Femur (tissue), 1 donor: ENCODE measurements at places on chromosomes 5 and 9.

DNA sequence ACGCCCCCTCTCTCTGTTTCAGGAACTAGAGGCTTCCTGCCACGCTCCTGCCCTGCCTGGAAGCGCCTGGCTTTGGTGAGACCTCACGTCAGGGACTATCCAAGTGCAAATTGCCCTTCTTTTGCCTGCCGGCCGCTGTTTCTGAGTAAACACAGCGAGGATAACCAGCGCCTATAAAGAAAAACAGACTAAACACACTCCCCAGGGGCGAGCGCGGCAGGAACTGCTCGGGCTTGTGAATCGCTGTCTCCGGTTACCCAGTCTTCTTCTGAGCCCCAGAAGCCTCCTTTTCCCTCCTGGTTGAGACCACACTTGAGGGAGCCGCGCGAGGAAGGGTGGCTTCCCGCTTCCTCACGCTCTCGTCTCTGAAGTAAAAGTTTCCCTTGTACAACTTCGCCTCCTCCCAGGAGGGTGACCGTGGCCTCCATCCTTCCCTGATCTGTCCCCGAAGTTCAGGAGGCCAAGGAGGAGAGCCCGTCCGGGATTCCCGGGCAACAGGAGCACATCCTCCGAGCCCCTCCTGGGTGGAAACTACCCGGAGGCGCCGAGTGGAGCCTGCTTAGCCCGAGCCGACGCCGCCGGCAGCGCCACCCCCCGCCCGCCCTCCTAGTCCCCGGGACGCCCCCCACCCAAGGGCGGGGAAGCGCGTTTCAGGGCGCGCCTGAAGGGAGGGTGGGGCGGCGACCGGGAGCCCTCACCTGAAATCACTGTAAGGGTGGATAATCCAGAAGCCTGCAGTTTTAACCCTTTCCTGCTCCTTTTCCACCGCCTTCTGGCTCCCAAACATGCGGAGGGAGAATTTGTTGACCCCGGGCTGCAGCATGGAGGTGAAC lies 993 bp downstream of the HCN1 start:
- no peak for DNase-seq

- peak; percentile 37 for DNase-seq
Observed at GRCh38 chr9:92726971-92727715, 37.5 kb downstream of the BICD2 start.

- peak; percentile 74 for DNase-seq
Observed at GRCh38 chr5:18393565-18394442, 759.5 kb downstream of the TAF11L14 start.

GRCh38 chr5:179606071-179606909 lies 17.2 kb downstream of the HNRNPH1 start:
- no peak for DNase-seq

GRCh38 chr5:42759456-42759855 lies 2.8 kb downstream of the CCDC152 start:
- DNase-seq = no peak

DNA sequence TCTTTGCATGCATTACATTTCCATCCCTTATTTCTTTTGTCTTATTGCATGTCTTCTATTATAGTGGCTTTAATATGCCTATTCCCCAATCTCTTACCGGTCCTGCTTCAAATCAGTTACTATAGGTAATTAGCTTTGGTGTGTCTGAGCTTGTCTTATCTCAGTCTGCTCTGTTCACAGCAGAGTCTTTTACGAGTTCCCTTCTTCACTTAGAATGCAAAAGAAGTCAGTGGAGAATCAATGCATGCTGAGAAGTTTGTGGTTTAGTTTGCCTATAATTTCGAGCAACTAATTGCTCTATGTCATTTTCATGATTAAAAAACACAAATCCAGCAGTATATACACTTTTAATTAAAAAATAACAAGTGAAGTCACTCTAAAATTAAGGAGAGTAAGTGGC lies 545.0 kb downstream of the SLCO4C1 start:
- DNase-seq = no peak

- DNase-seq = no peak
Observed at GRCh38 chr5:168179192-168179593, 112.3 kb upstream of the WWC1 start.

DNA sequence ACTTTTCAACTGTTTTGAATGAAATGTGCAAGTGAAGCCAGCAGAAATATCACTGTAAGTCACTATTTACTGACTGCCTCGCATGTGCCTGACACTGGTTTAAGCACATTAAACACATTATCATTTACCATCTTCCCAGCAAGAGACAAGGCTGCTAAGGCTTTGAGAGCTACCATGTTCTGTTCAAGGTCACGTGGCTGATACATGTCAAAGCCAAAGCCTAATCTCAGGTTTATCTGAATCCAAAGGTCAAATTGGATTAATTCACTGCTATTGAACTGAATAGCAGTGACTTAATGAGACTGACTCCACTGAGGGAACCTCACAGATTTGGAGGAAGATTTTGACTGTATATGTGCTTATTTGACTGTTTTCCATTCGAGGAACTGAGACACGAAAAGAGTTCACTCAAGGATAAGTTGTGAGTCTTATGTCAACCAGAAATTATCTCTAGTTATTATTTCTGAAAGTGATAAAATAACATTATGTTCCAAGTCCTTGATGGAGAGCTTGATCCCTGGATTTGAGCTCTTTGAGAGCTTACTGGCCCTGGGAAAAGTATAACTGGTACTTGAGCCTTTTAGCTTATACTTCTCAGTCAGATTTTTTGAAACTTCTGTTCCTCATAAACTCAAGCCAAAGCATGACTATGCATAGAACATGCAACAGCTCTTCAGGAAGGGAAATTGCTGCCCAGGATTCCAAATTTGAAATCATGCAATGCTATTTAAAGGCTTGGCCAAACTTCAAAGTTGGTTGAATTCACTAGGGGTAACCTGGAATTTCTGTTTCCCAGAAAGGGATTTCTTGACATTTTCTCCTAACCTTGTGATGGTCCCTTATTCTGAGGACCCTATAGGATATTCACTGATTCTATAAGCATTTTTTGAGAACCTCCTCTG lies 23.4 kb upstream of the ARHGAP26 start:
- no peak for DNase-seq

GRCh38 chr5:149133795-149134777 lies 7.2 kb upstream of the ABLIM3 start:
- no peak for DNase-seq

DNA sequence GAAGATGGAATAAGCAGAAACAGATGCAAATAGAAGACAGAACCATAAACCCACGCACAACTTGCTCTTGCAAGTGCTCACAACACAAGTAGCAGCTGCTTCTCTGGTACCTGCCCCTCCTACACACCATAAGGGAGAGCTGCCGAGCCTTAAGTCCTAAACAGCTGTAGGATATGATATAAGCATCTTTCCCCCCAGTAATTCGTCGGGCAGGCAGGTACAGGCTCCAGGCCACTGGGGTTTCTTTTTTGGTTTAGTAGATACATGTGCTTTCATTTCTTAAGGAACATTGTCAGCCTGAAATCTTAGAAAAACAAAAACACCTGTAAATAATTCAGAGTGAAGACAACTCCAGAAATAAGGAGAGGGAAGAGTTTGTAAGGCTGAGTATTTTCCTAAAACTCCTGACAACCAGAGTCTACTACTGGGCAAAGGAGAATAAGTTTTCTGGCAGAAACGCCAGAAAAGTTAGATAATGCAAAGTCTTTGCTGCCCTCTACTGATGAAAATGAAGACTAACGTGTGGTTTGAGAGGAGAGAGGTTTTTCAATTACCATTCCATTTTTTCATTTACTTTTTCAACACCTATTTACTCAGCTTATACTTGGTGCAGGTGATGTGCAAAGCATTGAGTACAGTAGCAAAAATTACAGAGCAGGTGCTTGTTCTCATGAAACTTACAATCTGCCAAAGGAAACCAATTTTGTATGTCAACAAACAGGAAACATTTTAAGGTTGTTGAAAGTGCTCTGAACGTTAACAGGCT lies 20.1 kb upstream of the TCERG1 start:
- no peak for DNase-seq

- no peak for DNase-seq
Observed at GRCh38 chr9:117644932-117645636, 59.1 kb upstream of the TLR4 start.

DNA sequence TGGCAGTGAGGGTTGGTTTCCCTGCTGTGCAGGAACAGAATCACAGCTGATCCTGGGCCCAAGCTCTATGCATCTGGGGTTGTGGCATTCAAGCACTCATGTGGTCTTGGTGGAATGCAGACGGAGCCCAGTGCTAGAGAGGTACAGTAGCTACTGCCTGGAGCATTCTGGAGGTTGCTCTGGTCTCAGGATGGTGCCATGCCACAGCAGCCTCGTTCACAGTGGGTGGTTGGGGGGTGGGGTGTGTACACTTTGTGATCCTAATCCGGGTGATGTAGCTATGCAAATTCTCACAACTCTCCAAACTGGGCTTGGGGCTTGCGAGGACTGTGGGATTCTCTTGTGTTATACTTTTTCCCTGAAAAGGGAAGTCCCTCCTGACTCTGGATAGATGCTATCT lies 45.2 kb downstream of the FGD3 start:
- no peak for DNase-seq

DNA sequence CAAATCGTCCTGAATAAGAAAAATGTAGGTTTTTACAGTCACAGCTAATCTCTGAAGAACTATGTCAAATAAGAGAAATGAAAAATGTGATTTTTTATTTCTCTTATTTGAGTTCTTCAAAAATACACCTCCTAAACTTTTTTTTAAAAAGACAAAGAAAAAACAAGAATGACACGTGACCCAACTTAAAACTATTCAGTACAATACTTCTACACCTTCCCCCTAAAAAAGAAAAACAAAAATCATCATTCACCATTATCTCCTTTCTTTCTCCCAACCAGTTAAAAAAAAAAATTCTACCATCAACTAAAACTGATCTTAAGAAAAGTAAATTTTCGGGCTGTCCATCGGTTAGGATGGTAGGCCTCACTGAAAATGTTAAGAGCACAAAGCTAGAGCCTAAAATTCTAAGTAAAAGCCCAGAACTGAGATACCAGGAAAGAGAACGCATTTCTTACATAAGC lies 2.1 kb downstream of the RNF145 start:
- DNase-seq = no peak

DNA sequence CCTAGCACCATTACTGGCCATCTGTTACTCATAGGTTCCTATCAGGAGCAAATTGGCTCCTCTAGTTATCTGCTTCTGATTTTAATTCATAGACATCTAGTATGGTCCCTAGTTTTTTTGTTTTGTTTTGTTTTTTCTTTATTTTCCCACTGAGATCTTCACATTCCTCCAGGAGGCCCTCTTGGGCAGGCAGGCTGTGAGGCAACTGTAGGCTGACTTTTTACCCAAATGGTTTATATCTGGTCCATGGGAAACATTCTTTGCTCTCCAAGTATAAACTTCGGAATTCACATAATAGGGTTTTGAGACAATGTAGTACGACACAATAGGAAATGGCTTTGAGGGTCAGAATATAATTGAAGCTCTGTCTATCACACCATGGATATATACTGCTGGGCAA lies 250.9 kb upstream of the DAB2 start:
- no peak for DNase-seq

DNA sequence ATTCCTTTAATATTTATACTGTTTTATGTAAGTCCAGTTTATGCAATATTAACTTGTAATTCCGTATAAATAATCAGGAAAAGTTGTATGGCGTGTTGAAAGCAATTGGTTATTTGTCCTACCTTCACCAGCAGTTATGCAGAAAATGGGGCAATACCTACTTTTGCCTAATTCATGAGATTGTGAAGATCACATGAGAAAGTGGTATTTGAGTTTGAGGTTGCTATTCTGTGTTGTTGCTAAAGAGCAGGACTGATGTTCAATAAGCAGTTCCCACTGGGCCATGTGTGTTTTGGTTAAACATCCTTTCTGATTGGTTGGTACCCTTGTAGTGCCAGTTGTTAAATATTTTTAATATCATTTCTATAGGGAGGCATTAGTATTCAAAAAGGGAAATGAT lies 3.2 kb downstream of the TGFBR1 start:
- no peak for DNase-seq
